ENCODE measurements at places on chromosomes 13 and 19.

GRCh38 chr19:15640294-15640903 lies at the start of gene CYP4F3:
Gene CYP4F3, plus strand, starts transcription at chr19:15640897. Its CDS starts 519 bp downstream, at chr19:15641416.
- DNase-seq = no peak

- no peak for DNase-seq
These were observed 880.4 kb downstream of the EFNB2 start for GRCh38 chr13:105655046-105655445.

GRCh38 chr13:33045851-33046592 lies 29.8 kb downstream of the KL start:
- no peak for DNase-seq

- DNase-seq = no peak
These were observed 694 bp downstream of the CLN5 start for GRCh38 chr13:76992548-76993001.

DNA sequence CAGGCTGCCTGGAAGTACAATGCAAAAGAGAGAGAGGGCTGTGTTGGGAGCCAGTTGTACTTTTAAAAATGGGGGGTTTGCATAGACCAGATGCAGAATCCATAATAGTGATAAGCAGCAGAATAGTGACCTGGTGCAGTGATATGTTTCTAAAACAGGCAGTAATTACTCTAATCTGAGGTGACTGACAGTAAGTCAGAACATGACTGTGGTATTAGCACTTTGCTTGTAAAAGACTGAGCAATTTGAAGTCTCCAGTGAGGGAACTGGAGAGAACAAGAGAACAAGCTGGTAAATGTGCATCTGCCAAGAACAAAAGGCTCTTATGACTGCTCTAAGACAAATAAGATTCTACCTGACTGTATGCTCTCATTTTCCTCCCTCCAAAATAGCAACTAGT lies 383.4 kb downstream of the ITGBL1 start:
- no peak for DNase-seq
